ENCODE measurements at places on chromosomes 12 and 14.

GRCh38 chr12:130043685-130044406, 118.4 kb upstream of the FZD10 start:
- DNase-seq, result no peak

DNA sequence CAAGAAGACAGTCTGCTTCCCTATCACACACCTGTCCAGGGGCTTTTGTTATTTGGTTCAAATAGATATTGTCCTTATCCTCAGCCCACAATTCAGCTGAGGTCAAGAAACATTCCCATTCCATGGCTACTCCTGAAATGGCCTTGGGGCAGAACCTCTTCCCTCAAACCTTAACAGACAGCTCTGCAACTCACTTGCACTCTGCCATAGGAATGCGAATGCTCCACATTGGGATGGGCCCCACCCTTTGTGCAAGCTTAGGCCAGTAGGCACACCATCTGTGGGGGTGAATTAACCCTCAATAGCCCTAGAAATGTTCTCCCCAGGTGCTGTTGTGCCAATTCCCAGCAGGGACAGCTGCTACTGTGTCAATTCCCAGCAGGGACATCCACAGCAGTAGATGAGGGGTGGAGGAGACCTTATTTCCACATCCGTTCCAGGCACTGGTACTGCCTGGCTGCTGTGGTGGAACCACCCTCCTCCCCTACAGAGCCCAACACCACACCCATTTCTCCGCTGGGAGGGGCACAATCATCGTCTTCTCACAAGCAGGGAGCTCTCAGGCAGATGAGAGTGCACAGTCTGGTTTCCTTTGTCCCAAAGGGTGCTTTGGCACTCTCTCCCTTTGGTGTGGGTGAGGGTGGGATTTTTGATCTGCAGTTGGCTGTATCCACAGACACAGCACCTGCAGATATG, 42.3 kb upstream of the GLIPR1 start:
- DNase-seq, result no peak

GRCh38 chr14:23158779-23159178, 24.7 kb downstream of the SLC7A8 start:
- DNase-seq, result no peak

DNA sequence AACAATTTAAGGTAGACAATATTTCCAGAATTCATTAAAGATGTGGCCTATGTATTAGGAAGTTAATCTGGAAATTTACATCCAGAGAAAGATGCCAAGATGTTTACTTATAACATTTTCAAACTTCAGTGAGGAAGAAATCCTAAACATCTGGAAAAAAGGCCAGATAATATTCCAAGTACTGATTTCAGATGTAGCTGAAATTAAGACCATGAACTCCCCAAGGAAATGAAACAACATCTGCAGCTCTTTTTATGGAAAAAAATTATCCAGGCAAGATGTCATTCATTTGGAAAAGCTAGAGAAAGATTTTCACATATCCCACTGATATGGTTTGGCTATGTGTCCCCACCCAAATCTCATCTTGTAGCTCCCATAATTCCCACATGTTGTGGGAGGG, 35.0 kb downstream of the GNG2 start:
- no peak for DNase-seq

DNA sequence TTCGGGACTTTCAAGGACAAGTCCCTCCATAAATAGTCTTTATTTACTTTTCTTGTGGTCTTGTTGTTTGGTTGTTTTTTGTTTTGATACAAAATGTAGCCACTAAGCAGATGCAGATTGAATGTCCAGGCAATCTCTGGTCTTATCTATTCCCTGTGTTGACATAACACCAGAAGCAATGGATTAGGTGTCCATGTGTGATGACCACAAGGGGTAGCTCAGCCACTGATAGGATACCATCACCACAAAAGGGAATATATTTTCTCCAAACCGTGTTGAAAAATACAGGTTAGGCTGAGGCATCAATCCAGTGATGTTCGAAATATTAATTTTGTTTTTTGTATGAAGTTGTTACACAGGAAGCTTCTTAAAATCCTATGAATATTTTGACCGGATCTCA, 196.3 kb downstream of the EPS8 start:
- no peak for DNase-seq

GRCh38 chr12:93451423-93452158, 9.8 kb upstream of the UBE2N start:
- no peak for DNase-seq

- peak; percentile 61 for DNase-seq
Measured at GRCh38 chr12:726281-727140, 25.9 kb upstream of the WNK1 start.

- no peak for DNase-seq
Measured at GRCh38 chr12:56256326-56256960, 1.7 kb downstream of the ANKRD52 start.

- DNase-seq, result peak; percentile 19
Measured at GRCh38 chr12:11959117-11959823, 111.5 kb upstream of the BCL2L14 start.

- no peak for DNase-seq
Measured at GRCh38 chr14:52063052-52063462, 5.8 kb downstream of the NID2 start.

DNA sequence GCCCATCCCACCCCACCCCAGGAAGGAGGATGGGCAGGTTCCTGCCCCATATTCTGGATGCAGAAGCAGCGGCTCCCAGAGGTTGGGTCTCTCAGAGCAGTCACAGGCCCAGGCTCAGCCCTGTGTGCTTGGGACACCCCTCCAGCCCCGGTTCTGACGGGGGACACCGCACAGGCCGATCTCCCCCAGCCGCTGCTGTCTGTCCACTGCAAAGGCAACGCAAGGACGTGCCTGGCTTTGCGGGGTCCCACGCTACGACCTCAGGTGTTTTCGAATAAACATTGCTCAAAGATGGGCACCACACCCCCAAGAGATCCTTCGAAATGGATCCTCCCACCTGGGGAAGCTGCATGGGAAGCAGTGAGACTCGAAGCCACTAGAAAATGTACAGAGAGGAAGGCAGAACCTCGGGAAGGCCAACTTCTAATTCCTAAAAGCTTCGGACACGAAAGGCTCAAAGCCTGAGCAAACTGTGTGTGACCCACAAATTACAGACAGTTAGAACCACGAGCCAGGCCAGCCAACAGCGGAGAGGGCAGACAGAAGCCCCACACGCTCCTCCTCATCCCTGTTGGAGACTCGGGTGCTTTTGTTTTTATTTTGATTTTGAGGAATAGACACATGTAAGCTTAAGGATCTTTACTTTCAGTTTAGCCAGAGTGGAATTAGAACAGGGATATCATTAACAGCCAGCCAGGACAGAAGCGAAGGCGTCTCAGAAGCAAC, 10.8 kb downstream of the C14orf180 start:
- DNase-seq, result no peak

DNA sequence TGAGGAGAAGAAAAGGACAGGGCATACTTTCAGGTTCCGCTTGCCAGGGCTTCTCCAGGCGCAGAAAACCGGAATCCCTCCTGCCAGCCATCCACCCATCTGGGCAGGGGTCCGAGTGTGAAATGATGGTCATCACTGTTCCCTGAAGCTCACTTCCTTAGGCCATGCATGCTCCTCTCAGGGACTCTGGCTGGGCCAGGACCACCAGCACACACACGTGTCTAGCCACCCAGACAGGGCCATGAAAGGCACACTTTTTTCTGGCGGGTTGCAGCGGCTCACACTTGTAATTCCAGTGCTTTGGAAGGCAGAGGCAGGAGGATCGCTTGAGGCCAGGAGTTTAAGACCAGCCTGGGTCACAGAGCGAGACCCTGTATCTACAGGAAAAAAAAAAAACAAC, 1.5 kb downstream of the TCL1A start:
- DNase-seq, result no peak

DNA sequence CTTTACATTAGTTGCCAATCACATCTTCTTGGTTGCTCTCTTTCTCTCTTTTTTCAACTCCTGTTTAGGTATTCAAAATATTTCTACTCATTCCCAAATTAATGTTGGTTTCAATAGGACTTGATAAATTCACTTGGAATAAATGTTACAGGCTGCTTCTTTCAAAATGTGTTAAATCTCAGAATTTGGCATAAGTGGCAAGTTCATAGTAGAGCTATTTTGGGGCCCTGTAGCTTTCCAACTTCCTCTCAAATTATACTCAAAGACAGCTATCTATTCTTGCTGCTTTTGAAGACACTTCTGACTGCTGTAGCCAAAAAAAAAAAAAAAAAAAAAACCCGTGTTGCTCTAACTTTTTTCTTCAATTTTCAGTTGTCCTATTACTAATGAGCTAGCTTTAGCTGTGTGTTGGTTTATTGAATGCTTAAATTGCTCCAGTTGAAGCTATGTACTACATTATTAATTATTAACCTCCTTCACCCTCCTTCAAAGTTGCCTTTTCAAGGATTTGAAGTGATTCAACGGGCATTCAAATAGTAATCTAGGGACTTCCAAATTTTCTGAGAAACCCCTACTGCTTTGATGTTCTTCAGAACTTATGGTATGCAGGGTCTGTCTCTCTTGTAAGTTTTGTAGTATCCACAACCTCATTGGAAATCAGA, 554.6 kb upstream of the FLRT2 start:
- no peak for DNase-seq
